ENCODE measurements at places on chromosomes 5 and 9.

DNA sequence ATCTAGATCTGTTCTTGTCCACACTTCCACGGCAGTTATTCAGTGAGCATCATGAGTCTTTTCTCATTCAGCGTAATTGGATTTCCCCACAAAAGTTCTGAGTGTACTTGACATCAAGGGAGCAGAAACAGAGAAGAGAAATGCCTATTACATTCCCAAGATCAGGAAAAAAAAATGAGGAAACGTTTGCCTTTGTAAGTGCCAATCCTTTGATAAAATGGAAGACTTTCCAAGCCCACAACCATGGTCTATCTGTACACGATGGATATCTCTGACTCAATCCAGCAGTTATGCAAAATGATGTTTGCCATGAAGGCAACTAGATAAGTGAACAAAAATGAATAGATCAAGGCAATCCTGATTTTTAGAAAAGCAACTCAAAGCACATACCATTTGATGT, 235.9 kb downstream of the DOCK8 start:
- DNase-seq, result no peak

DNA sequence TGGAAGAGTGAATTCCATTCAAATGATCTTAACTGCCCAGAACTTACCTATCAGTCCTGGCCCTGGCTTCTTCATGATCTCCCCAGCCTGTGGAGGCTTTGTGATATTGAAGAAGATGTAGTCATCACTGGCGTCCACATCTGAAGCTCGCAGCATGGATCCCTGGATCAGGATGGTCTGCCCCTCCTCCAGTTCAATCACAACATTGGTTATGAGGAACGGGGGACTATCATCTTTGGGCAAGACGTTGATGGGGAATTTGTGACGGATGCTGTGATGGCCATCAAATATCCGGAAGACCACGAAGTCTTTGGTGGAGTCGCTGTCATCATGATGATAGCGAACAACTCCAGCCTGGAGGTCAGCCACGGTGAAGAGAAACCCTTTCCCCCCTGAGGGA, 68.0 kb downstream of the FREM1 start:
- no peak for DNase-seq

- no peak for DNase-seq
These were observed 621.1 kb upstream of the CDH18 start for GRCh38 chr5:20609126-20609525.

GRCh38 chr5:28685794-28686193, 1647.4 kb upstream of the CDH9 start:
- DNase-seq, result no peak

DNA sequence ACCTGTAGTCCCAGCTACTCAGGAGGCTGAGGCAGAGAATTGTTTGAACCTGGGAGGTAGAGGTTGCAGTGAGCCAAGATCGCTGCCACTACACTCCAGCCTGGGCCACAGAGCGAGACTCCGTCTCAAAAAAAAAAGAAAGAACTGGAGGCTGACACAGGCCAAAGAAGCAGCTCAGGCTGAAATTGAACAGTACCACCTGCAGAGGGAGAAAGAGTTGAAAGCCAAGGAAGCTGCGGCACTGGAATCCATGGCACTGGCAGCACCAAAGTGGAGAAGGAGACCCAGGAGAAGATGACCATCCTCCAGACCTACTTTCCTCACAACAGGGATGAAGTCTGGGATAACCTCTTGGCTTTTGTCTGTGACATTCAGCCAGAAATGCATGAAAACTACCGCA, 11.3 kb upstream of the TMEM141 start:
- DNase-seq, result no peak

Measured in thoracic aorta (tissue), 2 donors.